ENCODE measurements at places on chromosomes 7 and 10.

GRCh38 chr7:13860734-13861133 is 128.7 kb downstream of the ETV1 start:
- DNase-seq = no peak

DNA sequence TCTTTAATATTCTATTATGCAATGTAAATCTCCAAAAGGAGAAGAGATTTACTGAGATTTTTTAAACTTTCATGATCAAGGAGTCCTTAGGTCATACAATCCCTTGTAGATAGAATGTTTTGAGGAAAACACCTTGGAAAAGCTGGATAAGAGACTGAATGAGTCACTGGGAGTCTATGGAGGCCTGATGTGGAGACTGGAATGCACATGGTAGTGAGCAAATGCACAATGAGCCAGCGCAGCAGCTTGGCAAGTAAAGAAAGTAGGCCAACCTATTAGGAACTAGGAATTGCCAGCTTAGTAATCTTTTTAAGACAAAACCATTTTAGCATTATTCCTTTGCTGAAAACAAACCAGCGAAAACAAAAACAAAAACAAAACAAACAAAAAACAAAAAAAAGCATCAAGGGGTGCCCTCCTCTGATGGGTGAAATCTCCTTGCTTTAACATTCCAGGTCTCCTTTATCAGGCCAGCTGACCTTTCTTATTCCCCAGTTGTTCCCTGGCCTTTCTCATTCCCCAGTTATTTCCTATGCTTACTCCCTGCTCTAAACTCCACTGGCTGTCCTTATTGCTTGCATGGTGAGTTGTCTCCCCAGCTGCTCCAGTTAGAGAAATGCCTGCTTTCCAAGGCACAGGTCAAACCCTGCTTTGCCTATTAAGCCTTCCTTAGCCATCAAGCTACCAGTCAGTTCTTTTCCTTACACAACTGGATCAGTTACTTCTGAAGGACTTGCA is 135.8 kb downstream of the PLCE1 start:
- no peak for DNase-seq

DNA sequence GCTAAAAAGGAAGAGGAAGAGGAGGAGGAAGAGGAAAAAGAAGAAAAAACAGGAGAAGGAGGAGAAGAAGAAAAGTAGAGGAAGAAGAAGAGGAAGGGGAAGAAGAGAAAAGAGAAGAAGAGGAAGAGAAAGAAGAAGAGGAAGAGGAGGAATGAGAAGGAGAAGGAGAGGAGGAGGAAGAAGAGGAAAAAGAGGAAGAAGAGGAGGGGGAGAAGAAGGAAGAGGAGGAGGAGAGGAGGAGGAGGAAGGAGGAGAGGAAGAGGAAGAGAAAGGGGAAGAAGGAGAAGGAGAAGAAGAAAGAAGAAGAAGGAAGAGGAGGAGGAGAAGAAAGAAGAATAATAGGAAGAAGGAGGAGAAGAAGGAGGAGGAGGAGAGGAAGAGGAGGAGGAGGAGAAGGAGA is 96.4 kb upstream of the GNA12 start:
- no peak for DNase-seq

- DNase-seq = no peak
Measured at GRCh38 chr7:44893710-44894234, 8.4 kb upstream of the PURB start.

DNA sequence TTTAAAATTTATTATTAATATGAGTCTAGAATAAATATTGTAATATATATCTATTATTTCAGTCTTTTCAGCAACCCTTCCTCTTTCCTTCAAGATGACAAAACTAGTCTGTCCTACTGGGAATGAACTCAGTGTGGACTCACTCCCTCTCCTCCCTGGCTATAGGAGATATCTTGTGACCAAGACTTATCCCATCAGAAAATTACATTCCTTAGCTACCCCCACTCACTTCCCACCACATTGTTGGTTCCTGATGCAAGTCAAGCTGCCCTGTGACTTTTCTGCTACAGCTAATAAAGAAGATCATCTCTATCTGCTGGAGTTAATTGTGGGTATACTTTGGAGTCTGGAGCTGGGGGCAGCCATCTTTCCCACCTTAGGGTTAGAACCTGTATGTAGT is 28.0 kb upstream of the MCU start:
- no peak for DNase-seq

GRCh38 chr7:124032369-124033094 is at the start of gene TMEM229A:
TMEM229A (minus strand) TSS chr7:124033067; CDS start chr7:124033003, 64 bp downstream.
- no peak for DNase-seq

DNA sequence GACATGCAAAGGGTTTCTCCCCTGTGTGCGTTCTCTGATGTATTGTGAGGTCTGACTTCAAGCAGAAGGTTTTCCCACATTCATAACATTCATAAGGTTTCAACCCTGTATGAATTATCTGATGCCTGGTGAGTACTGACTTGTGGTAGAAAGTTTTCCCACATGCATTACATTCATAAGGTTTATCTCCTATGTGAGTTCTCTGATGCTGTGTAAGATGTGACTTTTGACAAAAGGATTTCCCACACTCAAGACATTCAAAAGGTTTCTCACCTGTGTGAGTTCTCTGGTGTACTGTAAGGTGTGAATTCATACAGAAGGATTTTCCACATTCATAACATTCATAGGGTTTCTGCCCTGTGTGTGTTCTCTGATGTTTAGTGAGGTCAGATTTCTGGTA is 45.1 kb downstream of the ZNF33B start:
- no peak for DNase-seq

GRCh38 chr7:31873816-31874597 is 187.0 kb downstream of the PPP1R17 start:
- no peak for DNase-seq

DNA sequence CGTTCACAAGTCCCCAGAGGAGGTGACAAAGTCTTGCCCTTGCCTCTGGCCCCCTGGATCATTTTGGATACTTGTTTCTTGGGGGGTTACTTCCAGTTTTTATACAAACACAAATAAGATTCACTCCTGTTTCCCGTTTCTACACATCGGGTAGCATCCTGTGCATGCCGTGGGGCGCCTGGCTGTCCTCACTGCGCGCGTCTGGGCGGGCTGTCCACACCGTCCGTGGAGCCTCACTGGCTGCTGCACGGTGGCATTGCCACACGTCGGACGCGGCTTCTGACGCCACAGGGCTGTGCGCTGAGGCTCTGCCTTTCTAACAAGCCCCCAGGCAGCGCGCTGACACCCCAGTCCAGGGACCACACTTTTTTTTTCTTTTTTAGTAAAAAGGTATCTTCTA is 18.4 kb downstream of the BNIP3 start:
- no peak for DNase-seq

DNA sequence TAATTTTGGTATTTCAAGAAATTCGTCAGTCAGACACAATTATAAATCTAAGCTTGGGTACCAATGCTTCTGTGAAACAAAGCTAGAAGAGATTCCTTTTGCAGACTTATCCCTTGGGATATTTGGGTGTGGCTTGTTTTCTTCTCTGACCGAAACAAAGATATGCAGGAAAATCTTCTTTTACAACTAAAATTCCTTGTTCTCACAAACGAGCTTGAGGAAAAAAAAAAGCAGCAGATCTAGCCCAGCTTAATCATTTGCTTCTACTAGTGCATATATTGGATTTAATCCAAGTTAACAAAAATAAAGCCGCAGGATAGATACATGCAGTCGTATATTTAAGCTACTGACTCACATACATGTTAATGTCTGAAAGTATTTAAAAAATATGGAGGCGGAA is 104.2 kb downstream of the PRTFDC1 start:
- no peak for DNase-seq

GRCh38 chr10:104844073-104844472 is 203.0 kb downstream of the SORCS3 start:
- DNase-seq = no peak

GRCh38 chr7:151725844-151726651 is 150.9 kb downstream of the PRKAG2 start:
- DNase-seq = no peak

DNA sequence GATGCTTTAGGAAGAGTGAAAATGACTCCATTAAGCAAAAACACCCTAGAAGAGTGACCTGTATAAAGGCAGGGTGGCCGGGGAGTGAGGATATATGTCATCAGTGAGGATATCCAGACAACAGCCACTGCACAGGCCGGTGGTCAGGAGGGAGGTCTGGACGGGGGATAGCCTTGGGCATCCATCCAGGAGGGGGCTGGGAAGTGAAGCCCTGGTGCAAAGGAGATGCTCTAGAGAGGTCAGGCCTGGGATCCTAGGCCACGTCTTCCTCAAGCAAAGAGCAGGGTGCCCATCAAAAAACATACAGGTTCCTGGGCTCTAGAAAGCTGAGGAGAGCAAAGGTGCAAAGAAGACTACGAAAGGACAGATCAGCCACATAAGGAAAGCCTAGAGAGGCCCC is 25.6 kb downstream of the FAM171A1 start:
- no peak for DNase-seq

DNA sequence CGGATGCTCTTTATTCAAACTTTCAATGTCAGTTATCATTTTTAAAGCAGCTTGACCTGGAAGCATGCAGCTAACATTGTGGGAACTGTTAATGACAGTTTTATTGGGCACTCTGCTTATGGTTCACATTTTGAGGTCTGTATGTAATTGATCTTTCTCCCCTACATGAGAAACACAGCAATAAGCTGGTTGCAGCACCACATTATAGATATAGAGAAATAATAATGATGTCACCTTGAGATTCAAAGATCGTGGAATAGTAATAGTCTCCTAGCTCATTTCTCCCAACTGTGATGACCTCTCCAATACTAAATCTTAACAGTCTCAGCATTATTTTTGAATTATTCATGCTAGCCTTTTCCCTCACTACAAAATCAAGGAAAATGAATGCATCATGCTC is 22.7 kb upstream of the MGMT start:
- DNase-seq = no peak

- DNase-seq = no peak
Measured at GRCh38 chr7:112266595-112267270, 60.2 kb downstream of the ZNF277 start.

GRCh38 chr7:117652943-117653680 is 173.3 kb downstream of the CFTR start:
- DNase-seq = no peak

DNA sequence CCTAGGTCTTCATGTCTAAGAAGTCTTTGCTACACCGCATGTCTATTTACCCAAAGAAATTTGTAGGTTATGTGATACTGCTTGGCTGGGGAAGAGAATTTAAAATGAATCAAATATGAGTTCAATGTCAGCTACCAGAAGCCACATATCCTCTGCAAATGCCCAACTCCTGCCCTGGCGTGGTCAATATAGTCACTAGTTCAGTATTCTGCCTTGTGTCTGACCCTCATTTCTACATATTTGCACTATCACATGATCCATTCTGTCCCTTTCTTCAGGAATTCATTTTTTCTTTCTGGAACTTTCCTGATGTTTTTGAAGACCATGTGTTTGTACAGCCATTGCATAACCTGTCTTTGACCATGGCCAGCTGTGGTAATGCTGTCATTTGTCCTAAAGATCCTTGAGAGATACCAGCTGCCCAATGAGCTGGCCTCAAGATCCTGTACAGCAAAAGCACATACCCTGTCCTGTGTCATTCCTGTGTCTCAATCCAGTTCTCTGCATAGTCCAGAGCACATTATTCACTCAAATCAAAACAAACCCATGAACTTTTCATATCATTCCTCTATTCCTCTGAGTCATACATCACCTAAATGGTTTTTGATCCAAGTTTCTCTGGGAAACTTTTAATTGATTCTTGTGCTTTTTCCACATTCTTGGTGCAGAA is 524.5 kb downstream of the PARD3 start:
- DNase-seq = no peak

- no peak for DNase-seq
Measured at GRCh38 chr10:12252882-12253546, 57.0 kb downstream of the CDC123 start.

Measured in HS-27A (cell line).